ENCODE measurements at places on chromosomes 4 and X. TPM values are rescaled to one million over a fixed set of nuclear protein-coding genes. Genes with fewer than 3 reads are reported as not detected.

The NXF2 gene
- total RNA-seq, result not detected

The AFP gene
- total RNA-seq, result not detected

The PDK3 gene
- 56.6 TPM for total RNA-seq

The IL9R gene
- total RNA-seq, result not detected

The MAGEE1 gene
- total RNA-seq, result 2.1 TPM

The RAI2 gene
- 11.8 TPM for total RNA-seq

The WAS gene
- 3.0 TPM for total RNA-seq

The RBMXL3 gene
- total RNA-seq, result not detected

The FGF2 gene
- 54.7 TPM for total RNA-seq

The NPY1R gene
- 0.49 TPM for total RNA-seq

The FAAH2 gene
- total RNA-seq, result not detected

The CABS1 gene
- not detected for total RNA-seq

The HNRNPH2 gene
- 38.8 TPM for total RNA-seq

DNA sequence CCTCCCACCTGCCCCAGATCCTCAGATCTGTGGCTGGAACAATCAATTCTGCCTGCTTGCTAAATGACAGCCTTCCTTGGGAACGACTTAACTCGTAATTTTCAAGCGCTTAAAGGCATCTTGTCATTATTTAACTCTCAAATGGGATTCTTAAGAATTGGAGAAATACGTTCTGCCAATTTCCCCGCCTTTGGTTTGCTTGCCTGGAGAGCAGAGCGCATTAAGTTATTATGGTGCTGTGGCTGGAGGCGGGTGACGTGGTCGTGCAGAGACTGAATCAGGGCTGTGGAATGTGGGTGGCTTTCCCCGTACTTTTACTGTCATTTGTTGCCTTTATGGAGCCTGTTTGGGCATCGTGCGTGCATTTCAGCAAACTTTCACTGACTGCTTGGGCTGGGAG is 78.9 kb upstream of the PSAPL1 start:
- DNase-seq, result no peak

DNA sequence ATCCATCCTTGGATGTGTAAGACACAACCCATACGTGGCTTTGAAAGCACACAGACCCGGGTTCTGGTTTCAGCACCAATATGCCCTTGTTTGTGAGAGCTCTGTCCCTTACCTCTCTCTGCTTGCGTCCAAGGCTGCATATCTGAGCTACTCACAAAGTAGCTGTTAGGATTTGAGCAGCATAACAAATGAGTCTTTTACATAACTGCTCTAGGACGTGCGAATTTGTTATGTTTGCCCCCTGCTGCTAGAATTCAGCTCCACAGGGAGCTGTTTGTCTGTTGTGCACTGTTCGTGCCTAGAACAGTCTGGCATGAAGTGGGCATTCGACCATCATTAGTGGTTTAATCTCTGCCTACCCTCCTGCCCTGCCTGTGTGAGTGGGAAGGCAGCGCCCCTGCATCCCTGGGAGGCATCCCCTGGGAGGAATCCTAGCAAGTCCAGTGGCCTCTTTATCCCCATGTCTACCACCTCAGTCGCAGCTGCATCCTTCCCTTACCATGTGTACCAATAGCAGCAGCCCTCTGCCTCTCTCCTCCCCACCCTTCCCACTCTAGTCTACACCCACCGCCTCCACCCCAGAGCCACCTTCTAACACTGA is 42.1 kb downstream of the SLC2A9 start:
- no peak for DNase-seq

- DNase-seq, result no peak
Observed at GRCh38 chr4:172099376-172099775, 286.2 kb downstream of the GALNTL6 start.

DNA sequence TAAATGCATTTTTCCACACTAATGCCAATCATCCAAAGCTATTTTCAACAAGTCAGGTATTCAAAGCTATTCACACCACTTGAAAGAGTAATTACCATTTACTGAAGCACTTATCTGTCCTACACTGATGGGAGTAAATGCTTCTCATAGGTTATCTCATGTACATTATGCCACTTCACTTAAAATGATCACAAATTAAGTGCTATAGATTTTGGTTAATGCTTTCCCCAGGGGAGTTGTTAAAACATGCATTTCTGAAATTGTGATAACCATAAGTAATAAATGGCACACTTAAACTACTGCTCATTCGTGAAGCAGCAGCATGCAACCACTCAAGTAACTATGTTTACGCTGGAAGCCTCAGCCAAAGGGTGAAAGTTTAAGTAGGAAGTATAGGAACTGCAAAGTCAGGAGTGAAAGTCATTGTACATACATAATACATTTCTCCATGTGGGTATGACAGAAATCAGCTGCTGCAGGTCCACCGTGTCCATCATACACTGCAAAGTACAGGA is 6.6 kb downstream of the PPM1K start:
- DNase-seq, result no peak

DNA sequence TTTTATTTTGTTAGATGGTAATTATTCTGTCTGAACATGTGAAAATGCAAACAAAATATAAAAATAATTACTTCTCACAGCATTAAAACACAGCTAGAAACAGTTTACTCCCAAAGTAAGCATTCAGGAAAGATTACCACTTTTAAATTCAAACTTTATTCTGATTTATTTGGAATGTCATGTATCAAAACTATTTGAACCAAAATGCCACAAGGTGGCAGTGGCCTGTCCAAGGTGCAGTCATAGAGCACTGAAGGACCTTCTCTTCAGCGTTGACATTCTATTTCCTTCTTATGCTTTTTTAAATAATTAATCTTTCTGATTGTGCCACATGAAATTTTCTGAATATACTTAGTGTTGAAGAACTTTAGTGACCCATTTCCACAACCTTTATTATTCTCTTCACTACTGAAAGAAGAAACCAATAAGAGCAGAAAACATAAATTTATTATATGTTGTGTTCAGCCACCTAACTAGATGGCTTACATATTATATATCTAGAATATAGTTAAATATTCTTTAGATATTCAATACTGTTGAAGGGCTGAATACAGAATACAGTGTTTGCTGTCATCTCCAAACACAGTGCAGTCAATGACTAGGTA is 283.6 kb downstream of the CFAP299 start:
- no peak for DNase-seq

- DNase-seq, result no peak
Observed at GRCh38 chrX:115696039-115696438, 135.1 kb downstream of the PLS3 start.

- DNase-seq, result no peak
Observed at GRCh38 chr4:61225656-61226055, 25.5 kb downstream of the ADGRL3 start.

DNA sequence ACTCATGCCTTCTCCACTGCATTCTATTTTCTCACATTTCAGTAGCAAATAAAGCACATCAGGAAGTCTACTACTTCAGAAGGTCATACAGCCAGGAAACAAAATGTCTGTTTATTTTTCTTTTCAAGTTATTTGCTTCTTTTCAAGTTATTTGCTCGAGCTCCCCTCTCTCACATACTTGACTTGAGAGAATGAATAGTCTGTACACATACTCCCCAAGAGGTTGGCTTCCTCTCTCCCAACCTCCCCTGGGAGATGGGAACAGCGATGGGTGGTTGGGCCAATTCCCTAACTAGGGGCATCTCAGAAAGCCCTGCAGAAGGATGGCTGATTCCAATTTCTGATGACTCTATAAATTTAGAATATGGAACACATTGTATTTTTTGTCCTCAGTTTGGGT is 64.7 kb upstream of the PTPN13 start:
- DNase-seq, result no peak

DNA sequence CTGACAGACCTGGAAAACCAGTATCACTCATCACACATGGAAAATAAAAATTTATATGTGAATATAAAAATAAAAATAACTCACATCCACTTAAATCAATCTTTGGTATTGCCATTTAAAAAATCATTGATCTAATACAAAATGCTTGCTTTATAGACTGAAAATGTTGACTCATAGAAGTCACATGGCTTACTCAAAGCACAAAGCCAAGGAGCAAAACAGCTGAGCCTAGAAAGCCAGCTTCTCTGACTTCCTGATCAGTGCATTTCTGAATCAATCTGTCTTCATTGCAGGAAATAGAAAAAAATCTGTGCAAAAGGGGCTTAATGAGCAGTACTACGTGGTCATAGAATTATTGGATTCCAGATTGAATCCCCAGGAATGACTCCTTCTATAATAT is 176.9 kb upstream of the HS3ST1 start:
- no peak for DNase-seq

- DNase-seq, result no peak
Observed at GRCh38 chr4:33882246-33882990, 2361.9 kb downstream of the ARAP2 start.

DNA sequence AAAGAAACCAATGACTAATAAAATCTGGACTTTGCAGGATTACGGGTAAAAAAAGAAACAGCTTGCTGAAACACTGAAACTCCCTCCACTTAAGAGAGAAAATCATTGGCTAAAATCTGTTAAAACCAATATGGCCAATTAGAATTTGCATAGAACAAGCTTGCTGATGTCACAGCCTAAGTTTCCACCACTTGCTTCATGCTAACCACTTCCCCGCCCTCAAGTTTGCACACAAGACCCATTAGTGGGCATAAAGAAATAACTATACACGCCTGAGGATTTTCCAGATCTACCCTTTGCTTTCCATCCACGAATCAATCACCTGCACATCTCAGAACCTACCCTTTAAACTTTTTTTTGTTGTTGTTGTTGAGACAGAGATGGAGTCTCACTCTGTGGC is 42.7 kb upstream of the PHEX start:
- DNase-seq, result no peak

- no peak for DNase-seq
Observed at GRCh38 chr4:110190249-110190648, 8.2 kb downstream of the ELOVL6 start.

DNA sequence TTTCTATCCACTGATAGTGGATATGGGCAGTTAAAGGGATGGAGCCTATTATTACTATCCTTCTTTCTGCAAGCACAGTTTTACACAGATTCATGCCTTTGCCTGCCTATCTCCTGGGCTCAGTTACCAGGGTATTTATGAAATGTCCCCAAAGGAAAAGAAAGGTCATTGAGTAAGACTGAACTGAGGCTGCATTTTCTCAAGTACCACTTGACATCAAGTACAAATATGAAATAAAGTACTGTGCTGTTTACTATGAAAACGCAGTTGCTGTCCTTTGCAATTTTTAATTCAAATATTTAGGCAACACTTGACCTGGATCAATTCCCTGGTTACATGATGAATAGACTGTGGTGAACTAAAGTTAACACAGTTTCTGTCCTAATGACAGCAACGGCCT is 23.5 kb upstream of the SPANXN4 start:
- DNase-seq, result no peak

DNA sequence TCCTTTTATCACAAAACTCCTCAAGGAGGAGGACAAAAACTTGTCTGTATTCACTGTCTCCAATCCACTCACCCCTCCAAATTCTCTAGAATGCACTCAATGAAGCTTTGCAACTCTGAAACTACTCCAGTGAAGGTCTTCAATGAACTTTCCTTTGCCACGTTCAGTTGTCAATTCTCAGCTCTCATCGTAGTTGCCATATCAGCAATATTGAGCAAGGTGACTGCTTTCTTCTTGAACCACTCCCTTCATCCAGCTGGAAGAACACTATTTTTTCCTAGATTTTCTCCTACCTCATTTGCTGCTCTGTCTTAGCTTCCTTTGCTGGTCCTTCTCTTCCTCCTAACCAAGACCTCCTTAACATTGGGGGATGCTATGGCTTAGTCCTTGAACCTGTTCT is 191.8 kb downstream of the KDR start:
- no peak for DNase-seq

- DNase-seq, result no peak
Observed at GRCh38 chr4:108426493-108426892, 193.9 kb upstream of the RPL34 start.

DNA sequence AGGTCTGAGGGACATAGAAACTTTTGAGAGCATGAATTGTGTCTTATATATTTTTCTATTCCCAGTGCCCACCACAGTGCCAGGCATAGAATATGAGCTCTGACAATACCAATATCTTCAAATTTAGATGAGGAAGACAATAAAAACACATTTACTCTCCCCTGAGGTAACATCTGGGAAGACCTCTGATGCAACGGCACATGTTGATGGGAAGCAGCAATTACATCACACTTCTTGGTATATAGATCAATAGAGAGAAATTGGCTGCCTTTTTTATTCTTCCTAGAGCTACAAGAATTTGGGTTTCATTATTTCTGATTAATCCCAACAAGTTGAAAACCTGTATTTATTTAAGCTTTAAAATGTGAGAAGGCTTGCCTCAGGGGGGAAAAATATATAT is 67.4 kb upstream of the SMAD1 start:
- DNase-seq, result no peak

GRCh38 chr4:175125410-175126068 is 207.4 kb downstream of the ADAM29 start:
- DNase-seq, result no peak

- no peak for DNase-seq
Observed at GRCh38 chr4:42732776-42733175, 75.9 kb upstream of the ATP8A1 start.

DNA sequence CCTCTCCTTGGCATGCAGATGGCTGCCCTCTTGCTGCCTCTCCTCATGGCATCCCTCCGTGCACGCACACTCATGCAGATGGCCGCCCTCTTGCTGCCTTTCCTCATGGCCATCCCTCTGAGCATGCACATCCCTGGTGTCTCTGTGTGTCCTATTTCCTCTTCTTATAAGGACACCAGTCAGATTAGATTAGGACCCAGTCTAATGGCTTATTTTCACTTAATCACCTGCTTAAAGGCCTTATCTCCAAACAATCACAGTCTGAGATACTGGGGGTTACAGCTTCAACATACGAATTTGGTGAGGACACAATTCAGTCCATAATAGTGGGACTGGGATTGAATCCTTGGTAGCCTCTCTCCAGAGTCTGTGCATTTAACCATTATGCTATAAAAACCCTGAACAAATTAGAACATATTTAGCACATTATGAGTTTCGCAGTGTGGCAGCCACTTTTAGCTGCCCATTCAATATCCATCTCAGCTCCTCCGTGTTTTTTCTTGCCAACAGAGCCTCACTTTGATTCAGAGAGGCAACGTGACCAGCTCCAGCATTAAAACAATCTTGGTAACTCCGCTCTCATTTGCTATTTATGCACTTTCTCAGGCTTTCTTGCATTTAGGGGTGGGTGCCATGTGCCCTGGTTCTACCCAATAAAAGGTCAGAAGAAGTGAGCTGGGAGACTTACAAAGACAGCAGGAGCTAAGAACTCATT is 26.2 kb upstream of the TMEM150C start:
- DNase-seq, result no peak

DNA sequence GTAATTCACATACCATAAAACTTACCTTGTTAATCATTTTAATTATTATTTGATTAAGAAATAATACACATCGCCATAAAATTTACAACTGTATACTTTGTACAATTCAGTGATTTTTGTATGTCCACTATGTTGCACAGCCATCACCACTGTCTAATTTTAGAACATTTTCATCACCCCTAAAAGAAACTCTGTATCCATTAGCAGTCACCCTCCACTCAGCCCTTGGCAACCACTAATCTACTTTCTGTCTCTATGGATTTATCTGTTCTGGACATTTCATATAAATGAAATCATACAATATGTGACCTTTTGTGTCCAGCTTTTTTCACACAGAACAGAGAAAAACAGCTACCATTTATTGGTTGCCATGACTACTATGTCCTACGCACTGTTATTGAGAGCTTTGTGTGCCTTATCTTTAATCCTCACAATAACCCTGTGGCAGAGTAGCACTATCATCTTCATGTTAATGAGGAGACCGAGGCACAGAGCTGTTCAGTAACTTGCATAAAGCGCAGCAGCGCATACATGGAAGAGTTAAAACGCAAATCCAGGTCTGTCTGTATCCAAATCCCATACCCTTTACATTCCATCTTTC is 64.6 kb upstream of the PAGE1 start:
- DNase-seq, result no peak
